ENCODE measurements at places on chromosomes 6 and 20.
A peak's percentile ranks its signal among the peaks of the same experiment; 100 is the strongest.

GRCh38 chr6:143743301-143744166 is 65.8 kb downstream of the PHACTR2 start:
- DNase-seq: peak; percentile 8

DNA sequence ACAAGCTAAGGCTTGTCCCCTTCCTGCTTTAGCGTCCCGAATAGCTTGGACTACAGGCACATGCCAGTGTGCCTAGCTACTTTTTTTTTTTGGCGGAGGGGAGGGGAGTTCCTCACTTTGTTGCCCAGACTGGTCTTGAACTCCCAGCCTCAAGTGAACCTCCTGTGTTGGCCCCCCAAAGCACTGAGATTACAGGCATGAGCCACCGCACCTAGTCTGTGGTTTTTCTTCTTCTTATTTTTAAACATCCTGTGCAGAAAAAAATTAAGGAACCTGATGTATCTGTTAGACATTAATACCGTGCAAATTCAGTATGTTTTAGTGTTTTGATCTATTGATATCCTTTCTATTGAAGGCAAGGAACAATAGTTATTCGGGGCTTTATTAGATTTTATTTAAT is 25.7 kb downstream of the HIVEP1 start:
- DNase-seq: no peak

DNA sequence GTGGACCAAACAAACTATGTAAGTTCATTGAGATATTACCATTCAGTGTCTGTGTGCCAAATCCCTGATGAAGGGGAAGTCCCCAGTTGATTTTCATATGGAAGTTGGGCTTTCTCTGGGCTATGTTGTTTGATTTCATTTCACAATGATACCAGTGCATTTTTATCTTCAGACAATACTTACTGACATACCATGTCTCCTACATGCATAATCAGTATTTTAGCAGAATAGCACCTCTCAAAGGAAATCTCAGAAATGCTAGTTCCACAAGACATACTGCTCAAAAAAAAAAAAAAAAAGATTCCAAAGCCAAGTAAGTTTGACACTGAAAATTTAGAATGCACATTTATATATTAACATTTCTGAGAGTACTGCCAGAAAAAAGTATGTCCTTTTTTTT is 168.8 kb upstream of the RNF217 start:
- DNase-seq: no peak

- peak; percentile 87 for DNase-seq
Measured at GRCh38 chr6:159594106-159594749, 98.8 kb downstream of the SOD2 start.

DNA sequence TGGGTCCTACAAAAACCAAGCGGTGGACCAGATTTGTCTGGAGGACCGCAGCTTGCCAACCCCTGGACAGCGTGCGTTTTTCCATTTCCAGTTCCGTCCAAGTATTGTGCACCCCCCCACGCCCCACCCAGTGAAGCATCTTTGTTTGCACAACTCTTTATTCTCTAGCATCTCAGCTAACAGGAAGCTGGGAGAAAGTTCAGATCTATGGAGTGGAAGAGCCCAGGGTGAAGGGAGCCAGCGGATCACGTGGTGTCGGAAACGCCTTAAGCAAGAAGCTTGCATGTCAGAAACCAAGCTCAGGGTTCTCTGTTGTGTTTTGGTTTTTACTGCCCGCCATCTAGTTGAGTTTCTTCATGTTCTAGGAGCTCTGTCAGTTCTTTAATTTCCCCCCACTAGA is 29.9 kb downstream of the ARID1B start:
- DNase-seq: no peak

- DNase-seq: peak; percentile 26
Measured at GRCh38 chr6:118783931-118784550, 109.9 kb upstream of the ASF1A start.

- no peak for DNase-seq
Measured at GRCh38 chr6:150046943-150047342, 21.6 kb upstream of the RAET1L start.

- DNase-seq: peak; percentile 41
Measured at GRCh38 chr6:26003102-26003694, 40.6 kb downstream of the TRIM38 start.

DNA sequence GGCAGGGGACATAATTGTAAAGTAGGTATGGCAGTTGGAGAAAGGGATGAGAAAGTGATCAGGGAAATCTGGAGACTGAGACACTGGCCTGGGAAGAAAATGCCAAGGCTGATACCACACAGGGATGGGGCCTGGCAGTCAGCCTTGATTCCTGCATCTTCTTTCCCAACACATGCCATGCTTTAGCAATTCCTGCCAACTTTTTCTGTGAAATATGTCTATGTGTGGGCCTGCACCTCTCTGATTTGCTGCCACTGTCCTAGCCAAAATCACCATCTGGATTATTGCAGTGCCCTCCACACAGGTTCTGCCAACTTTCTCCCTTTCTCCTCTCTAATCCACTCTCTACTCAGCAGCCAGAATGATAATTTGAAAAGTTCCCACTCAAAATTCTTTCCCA is 759.8 kb upstream of the CITED2 start:
- DNase-seq: no peak

GRCh38 chr20:18729231-18729825 is 84.3 kb upstream of the SCP2D1 start:
- no peak for DNase-seq

DNA sequence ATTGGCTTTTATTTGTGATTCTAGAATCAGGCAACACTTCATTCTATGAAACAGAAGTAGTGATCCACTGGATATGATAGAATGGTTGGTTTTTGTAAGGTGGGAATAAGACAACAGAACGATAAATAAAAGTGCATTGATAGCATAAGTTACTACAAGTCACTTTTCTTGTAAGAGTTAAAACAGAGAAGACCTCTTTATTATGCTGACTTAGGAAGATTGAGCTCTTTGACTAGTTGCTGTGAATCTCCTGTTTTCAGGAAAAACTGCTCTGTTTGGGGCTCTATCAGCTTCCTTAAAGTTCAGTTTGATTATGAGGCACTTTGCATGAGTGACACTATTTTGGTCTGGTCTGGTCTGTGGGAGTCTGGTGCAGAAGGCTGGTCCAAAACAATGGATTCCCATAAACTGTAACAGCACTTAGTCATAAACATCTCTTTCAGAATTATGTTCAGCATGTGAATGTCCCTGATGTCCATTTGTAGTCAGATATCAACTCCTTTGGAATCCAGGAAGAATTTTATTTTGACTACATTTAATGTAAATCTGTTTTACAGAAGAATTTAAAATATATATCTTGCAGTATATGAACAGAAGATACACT is 35.0 kb upstream of the DSE start:
- no peak for DNase-seq

DNA sequence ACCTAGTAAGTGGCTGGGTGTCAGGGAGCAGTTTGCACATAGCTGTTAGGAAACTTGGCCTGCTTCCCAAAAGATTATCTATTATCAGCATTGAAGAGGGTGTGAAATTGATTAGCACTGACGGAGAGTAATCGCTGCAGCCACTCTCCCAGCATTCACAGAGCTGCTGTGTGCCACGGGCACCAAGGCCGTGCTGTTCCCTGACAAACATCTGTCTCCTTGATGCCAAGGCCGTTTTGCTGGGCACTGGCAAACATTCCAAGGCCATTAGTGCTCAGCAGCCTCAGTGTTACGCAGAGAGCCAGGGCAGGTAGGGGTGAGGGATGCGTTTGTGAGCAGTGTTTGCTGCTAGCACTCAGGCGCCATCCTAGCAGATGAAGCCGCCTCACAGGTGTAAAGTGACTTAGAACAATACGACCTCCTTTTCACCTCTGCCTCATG is 57.7 kb upstream of the VSTM2L start:
- no peak for DNase-seq

GRCh38 chr6:167995302-167995701 is 2.2 kb upstream of the KIF25 start:
- DNase-seq: no peak

DNA sequence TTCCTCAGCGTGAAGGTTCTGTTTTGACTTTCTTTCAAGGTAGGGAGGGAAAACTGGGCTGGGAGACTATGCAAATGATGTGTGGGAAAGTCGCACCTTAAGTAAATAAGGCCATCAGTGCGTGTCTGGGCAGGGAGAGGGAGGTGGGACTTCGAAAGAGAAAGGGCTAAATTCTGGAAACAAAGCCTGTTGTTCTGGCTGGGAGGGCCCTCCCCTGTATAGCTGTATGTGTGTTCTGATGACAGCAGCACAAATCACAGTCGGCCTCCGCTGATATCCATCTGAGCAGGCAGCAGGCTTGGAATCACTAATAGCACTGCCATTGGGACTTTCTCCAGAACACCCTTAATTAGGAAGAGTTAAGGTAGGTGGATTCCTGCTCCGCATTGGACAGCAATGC is 19.2 kb downstream of the JAG1 start:
- no peak for DNase-seq

DNA sequence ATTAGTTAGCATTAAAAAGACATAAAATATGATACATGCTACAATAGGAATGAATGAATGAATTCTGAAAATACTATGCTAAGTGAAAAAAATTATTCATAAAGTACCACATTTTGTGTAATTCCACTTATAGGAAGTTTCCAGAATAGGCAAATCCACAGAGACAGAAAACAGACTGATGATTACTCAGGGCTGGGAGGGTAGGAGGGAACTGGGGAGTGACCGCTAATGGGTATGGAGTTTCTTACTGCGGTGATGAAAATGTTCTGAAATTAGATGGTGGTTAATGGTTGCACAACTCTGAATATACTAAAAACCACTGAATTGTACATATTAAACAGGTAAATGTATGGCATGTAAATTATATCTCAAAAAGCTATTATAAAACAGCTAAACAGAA is 22.6 kb downstream of the FERMT1 start:
- DNase-seq: no peak

DNA sequence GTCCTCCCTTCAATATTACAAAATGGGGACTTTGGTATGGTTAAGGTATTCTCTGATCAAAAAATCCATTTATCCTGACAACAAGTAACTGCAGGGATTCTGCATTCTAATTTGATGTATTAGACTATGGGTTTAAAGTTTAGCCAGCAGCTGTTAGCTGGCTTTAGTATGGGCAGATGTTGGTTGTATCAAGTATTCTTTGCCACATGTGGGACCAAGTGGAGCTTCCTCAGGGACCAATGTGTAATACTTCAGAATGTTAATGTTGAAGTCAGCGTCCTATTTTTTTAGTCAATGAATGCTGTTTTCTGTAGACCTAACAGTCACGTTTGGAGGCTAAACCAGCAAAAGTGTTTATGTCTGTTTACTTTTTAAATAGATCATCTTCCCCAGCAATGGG is 41.4 kb downstream of the MOXD1 start:
- no peak for DNase-seq

DNA sequence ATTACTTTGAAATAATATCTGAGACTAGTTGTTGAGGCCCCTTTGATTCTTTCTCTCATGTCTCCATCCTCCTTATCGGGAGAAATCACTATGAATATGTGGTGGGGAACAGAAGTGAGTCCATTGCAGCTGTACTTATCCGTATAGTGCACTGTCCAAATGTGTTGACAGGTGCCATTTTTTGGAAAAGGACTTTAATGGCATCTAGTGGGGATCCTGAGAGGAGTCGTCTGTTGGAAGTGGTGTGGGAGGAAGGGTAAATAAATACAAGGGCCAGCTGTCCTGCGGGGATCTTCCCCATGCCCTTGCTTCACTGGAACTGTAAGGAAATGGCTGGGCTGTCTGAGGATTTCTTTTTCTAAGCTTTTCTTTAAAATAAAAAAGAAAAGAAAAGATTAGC is 19.4 kb downstream of the TPX2 start:
- no peak for DNase-seq

DNA sequence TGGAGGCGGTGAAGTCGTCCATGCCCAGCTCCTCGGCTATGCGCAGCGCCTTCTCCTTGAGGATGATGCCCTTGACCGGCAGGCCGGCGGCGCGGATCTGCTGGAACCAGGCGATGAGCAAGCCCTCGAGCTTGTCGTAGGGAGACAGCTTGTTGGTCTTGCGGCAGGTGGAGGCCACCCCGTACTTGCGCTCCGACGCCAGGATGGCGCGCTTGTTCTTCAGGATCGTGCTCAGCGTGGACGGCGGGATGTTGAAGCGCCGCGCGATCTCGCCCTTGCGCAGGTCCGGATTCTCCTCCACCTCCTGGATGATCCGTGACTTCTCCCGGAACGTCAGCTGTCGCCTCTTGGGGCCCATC is 435 bp downstream of the CENPB start:
- peak; percentile 50 for DNase-seq

- no peak for DNase-seq
Measured at GRCh38 chr6:157757430-157758403, 65.3 kb upstream of the SNX9 start.

- peak; percentile 73 for DNase-seq
Measured at GRCh38 chr6:15256538-15257271, 10.8 kb downstream of the JARID2 start.

DNA sequence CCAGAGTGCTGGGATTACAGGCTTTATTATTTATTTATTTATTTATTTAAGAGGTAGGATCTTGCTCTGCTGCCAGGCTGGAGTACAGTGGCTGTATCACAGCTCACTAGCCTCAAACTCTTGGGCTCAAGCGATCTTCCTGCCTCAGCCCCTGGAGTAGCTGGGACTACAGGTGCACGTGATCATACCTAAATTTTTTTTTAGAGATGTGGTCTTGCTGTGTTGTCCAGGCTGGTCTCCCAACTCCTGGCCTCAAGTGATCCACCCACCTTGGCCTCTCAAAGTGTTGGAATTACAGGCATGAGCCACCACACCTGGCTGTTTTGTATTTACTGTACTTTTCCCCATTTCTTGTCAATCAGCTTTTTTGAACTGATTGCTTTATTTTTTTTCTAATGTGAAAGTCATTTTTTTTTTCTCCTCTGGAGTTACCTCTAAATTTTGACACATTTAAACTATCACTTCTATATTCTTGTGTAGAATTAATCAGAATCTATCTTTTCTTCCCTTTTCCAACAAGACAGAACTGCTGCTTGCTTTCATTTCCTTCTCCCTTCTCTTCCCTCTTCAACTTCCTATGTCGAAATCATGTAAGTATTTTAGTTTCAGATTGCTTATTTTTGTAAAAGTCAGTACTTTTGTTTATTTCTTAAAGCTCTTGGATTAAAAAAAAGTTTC is 12.0 kb downstream of the PANK2 start:
- no peak for DNase-seq

- DNase-seq: no peak
Measured at GRCh38 chr6:72651967-72652956, 30.4 kb downstream of the KCNQ5 start.

DNA sequence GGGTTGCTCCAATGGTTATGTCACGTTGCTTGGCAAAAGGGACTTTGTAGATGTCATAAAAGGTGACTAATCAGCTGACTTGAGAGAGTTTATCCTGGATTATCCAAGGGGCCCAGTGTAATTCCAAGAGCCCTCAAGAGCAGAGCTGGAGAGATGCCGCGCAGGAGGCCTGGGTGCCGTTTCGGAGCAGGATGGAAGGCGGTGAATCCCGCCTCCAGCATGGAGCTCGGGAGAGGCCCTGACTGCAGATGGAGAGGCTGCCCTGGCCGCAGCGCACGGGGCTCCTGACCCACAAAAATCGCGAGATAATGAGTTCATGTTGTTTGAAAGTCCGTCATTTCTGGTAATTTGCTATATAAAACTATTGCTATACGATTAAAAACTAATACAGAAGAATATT is 219.8 kb downstream of the ZDHHC14 start:
- no peak for DNase-seq

- no peak for DNase-seq
Measured at GRCh38 chr6:4114123-4114522, 21.3 kb downstream of the ECI2 start.
